ENCODE measurements at places on chromosomes 12 and 14.

DNA sequence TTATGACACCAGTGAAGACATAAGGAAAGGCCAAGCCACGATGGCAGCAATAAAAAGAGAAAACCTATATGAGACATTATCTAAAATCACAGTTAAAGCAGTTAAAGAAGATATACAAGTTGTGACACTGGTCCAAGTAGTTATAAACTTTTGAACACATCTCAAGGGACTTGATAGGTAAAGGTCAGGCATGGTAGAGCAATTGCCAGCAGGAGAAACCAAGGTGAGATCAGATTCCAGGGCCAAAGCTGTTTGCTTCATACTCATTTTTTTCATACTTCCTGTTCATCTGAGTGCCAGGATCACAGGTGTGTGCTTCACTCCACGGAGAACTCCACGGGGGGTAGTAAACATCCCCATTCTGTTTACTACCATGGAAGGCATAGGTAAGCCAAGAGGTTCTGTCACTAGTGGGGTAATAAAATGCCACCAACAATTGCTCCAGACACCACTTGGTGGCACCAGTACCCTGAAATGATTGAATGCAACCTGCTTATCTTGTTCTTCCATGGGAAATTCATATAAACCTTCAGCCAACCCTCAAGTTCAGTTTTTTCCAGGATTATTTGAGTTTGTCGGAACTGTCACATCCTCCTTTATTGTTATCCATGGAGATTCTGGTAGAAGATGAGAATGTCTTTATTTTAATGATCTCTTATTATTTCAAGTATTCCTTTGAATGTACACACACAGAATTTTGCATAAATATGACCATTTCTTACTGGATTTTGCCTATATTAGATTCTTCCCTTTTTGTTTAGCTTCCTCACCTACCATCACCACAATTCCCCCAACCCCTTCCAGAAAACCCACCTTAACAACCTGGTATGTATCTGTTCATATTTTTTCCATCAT, 59.2 kb upstream of the TSPAN8 start:
- H3K4me3 ChIP-seq: no peak overlapping the region

- H3K36me3 ChIP-seq: no peaks in the 10 kb centered on the region
- H3K27ac ChIP-seq: peak overlapping the region; percentile 94
- H3K4me1 ChIP-seq: peaks cover 41% of the 10 kb centered on the region
- H3K27me3 ChIP-seq: no peaks in the 10 kb centered on the region
- no peak for DNase-seq
Measured at GRCh38 chr14:98175436-98175835, 1096.6 kb downstream of the BCL11B start.

- peaks cover 11% of the 10 kb centered on the region for H3K36me3 ChIP-seq
- no peak for DNase-seq
- no peak overlapping the region for H3K27ac ChIP-seq
- H3K4me1 ChIP-seq: no peaks in the 10 kb centered on the region
Measured at GRCh38 chr12:16611146-16611545, 5.2 kb upstream of the LMO3 start.

DNA sequence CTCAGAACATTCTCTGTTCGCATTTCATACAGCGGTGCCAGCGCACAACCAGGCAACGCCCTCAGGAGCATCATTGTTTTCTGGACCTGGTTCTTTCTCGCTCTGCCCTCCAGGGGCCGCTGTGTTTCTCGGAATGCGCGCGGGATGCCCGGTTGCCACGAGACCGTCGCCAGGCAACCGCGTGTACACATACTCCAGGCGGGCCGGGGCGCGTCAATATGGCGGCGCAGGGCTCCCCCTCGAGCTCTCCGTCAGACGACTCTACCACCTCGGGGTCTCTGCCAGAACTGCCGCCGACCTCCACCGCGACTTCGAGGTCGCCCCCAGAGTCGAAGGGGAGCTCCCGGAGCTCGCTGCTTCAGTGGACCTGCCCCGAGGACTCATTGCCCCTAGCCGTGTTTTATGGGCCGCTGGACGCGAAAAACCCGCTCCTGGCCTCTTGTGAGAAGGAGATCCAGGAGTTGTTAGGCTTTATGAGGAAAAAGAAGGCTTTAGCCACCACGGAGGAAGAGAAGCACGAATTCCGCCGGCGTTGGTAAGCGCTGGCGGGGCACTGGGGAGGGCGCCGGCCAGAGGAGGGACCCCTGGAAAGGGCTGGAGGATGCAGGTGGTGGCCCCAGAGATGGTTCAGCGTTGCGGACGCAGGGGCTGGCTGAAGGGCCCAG, at the start of gene CFAP54:
TSS of gene CFAP54 (plus strand) at position 186 of the 665 bp plus-strand sequence. CDS start at position 219, 33 bp downstream.
- no peaks in the 10 kb centered on the region for H3K36me3 ChIP-seq
- H3K27ac ChIP-seq: peak within 1 kb of the TSS; percentile 63
- DNase-seq: peak; percentile 91
- H3K4me1 ChIP-seq: peaks cover 29% of the 10 kb centered on the region
- peak within 1 kb of the TSS; percentile 86 for H3K4me3 ChIP-seq
- H3K27me3 ChIP-seq: no peaks in the 10 kb centered on the region

GRCh38 chr14:99874306-99874705, 81.1 kb downstream of the EML1 start:
- H3K36me3 ChIP-seq: no peaks in the 10 kb centered on the region
- peaks cover 65% of the 10 kb centered on the region for H3K27me3 ChIP-seq
- no peak for DNase-seq
- H3K4me1 ChIP-seq: no peaks in the 10 kb centered on the region
- no peak overlapping the region for H3K27ac ChIP-seq
- H3K4me3 ChIP-seq: no peak overlapping the region

DNA sequence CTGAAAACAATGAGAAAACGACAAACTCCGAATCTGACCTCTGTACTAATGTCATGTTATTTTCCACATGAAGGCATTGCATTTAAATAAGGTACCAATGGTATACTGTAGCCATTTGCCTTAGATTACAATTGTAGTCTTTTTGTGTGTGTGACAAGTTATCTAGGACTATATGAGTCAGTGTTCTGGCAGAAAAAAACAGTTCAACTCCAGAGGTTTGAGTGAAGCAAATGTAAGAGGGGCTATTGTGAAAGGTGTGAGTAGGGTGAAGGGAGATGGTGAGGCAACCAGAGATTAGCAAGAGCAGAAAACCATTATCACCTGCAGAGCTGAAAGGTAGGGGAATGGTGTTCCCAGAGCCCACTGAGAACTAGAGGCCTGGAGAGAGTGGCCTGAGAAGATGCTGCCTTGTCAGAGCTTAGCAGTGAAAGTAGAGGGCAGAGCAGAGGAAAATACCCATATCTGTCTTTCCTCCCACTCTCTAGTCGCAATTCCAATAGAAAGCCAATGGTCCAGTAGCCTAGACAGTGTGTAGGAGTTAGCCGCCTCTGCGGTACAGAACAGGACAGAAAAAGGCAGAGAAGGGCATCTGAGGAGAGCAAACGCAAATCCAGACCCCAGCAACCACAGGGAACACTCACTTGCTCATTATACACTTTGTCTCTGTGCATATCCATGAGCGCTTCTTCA, 112.2 kb downstream of the DYRK2 start:
- H3K4me3 ChIP-seq: no peak overlapping the region
- no peak overlapping the region for H3K27ac ChIP-seq
- H3K36me3 ChIP-seq: no peaks in the 10 kb centered on the region
- H3K4me1 ChIP-seq: no peaks in the 10 kb centered on the region
- DNase-seq: no peak

DNA sequence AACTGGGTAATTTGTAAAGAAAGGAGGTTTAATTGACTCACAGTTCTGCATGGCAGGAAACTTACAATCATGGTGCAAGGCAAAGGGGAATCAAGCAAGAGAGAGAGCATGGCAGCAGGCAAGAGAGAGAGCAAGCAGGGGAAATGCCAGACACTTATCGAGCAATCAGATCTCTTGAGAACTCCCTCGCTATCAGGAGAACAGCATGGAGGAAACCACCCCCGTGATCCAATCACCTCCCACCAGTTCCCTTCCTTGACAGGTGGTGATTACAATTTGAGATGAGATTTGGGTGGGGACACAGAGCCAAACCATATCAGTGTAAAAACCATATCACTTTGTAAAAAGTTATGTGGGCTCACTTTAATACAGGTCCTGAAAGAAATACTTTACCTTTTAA, 56.4 kb upstream of the NEDD1 start:
- no peak for DNase-seq
- no peak overlapping the region for H3K27ac ChIP-seq
- H3K4me1 ChIP-seq: no peaks in the 10 kb centered on the region
- H3K4me3 ChIP-seq: no peak overlapping the region
- H3K36me3 ChIP-seq: no peaks in the 10 kb centered on the region

- peaks cover 4% of the 10 kb centered on the region for H3K36me3 ChIP-seq
- H3K27me3 ChIP-seq: no peaks in the 10 kb centered on the region
- H3K4me3 ChIP-seq: no peak overlapping the region
- H3K27ac ChIP-seq: no peak overlapping the region
Measured at GRCh38 chr12:99381992-99382391, 265.6 kb upstream of the GARIN6 start.

DNA sequence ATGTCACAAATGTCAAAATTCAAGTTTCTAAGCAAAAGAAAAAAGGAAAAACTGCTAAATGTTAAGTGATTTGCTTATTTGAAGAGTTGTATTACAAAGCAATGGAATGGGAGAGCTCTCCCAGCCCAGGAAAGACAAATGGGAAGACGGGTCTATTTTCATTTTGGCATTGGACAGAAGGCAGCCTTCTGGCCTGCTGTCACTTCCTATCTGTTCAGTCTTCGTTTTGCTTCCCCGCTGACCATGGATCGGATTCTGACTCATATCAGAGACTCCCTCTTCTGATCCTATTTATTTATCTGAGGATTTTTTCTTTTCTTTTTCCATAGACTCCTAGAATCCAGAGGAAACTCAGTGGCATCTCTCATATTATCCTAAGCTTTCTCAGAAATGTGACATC, 634.9 kb downstream of the DIO2 start:
- H3K36me3 ChIP-seq: no peaks in the 10 kb centered on the region
- no peak overlapping the region for H3K4me3 ChIP-seq
- H3K4me1 ChIP-seq: no peaks in the 10 kb centered on the region
- no peak for DNase-seq
- no peak overlapping the region for H3K27ac ChIP-seq

DNA sequence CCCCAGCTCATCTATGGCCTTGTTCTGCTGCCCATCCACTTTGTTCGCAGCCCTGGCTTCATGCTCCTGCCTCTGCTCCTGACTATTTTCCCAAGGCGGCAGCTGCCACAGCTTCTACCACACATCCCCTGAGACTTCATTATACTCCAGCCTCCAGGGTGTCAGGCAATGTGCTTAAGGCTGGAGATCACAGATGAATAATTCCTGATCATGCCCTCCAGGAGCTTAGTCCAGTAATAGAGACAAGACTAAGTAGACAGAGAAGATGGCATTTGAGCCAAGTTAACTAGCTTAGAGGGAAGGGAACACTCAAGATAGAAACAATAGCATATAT, 7.1 kb downstream of the TAPBPL start:
- DNase-seq: no peak
- H3K27ac ChIP-seq: peak overlapping the region; percentile 43
- peaks cover 53% of the 10 kb centered on the region for H3K4me1 ChIP-seq

- H3K4me1 ChIP-seq: no peaks in the 10 kb centered on the region
- no peak overlapping the region for H3K4me3 ChIP-seq
- DNase-seq: no peak
- H3K36me3 ChIP-seq: no peaks in the 10 kb centered on the region
Measured at GRCh38 chr12:27290501-27291168, 42.0 kb upstream of the BMAL2 start.

GRCh38 chr12:89179983-89180382, 172.3 kb downstream of the DUSP6 start:
- peaks cover 36% of the 10 kb centered on the region for H3K4me1 ChIP-seq
- no peaks in the 10 kb centered on the region for H3K36me3 ChIP-seq
- H3K27ac ChIP-seq: peak overlapping the region; percentile 85
- H3K27me3 ChIP-seq: no peaks in the 10 kb centered on the region
- DNase-seq: no peak

GRCh38 chr14:88831284-88831683, 6.8 kb downstream of the TTC8 start:
- H3K27me3 ChIP-seq: peaks cover 16% of the 10 kb centered on the region
- DNase-seq: no peak
- no peaks in the 10 kb centered on the region for H3K36me3 ChIP-seq
- no peaks in the 10 kb centered on the region for H3K4me1 ChIP-seq
- no peak overlapping the region for H3K4me3 ChIP-seq

- DNase-seq: no peak
- no peak overlapping the region for H3K4me3 ChIP-seq
- H3K27me3 ChIP-seq: peaks cover 12% of the 10 kb centered on the region
- H3K27ac ChIP-seq: no peak overlapping the region
- no peaks in the 10 kb centered on the region for H3K36me3 ChIP-seq
Measured at GRCh38 chr14:75361751-75362433, 65.9 kb upstream of the JDP2 start.

DNA sequence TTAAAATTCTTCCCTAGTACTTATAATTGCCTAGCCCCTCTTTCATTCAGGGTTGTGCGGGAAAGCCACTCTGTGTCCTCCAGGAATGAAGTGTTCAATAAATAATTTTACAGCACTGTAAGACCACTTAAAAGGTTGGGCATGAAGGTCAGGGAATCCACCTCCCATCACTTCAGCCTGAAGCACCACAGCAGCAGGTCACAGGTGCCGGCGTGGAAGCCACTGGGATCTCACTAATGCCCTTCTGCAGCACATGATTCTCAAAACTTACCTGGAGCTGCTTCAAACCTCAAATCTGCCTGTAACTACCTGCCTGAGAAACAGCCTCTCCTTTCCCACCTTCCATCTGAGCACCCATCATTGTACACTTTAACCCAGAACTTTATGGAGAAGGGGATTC, 159.5 kb downstream of the ANO4 start:
- H3K27ac ChIP-seq: no peak overlapping the region
- no peaks in the 10 kb centered on the region for H3K4me1 ChIP-seq
- DNase-seq: no peak
- no peak overlapping the region for H3K4me3 ChIP-seq
- H3K36me3 ChIP-seq: no peaks in the 10 kb centered on the region
- H3K27me3 ChIP-seq: no peaks in the 10 kb centered on the region

GRCh38 chr14:35390577-35391387, 13.8 kb downstream of the NFKBIA start:
- no peak overlapping the region for H3K27ac ChIP-seq
- peaks cover 17% of the 10 kb centered on the region for H3K4me1 ChIP-seq
- no peak for DNase-seq
- H3K36me3 ChIP-seq: no peaks in the 10 kb centered on the region
- H3K4me3 ChIP-seq: no peak overlapping the region

- H3K27me3 ChIP-seq: no peaks in the 10 kb centered on the region
- DNase-seq: no peak
- H3K27ac ChIP-seq: peak overlapping the region; percentile 91
- peaks cover 65% of the 10 kb centered on the region for H3K4me1 ChIP-seq
- H3K36me3 ChIP-seq: peaks cover 48% of the 10 kb centered on the region
- H3K4me3 ChIP-seq: peak overlapping the region; percentile 94
Measured at GRCh38 chr12:130875193-130875592, 3.3 kb downstream of the RAN start.

GRCh38 chr14:21852775-21853174, 179.2 kb upstream of the OR4E1 start:
- no peak overlapping the region for H3K4me3 ChIP-seq
- peaks cover 4% of the 10 kb centered on the region for H3K4me1 ChIP-seq
- H3K36me3 ChIP-seq: no peaks in the 10 kb centered on the region
- H3K27ac ChIP-seq: no peak overlapping the region

- DNase-seq: no peak
- peak overlapping the region; percentile 85 for H3K4me3 ChIP-seq
- peak overlapping the region; percentile 91 for H3K27ac ChIP-seq
- H3K27me3 ChIP-seq: no peaks in the 10 kb centered on the region
- H3K36me3 ChIP-seq: no peaks in the 10 kb centered on the region
Measured at GRCh38 chr12:50923361-50924130, 28.8 kb upstream of the HIGD1C start.

Data from natural killer cell treated with Interleukin-12 subunit alpha and Interleukin-12 subunit beta and Interleukin-15 and Interleukin-18, amount 100 ng/mL, for 72 hours (primary cell).